ENCODE measurements at places on chromosomes 1 and 21.

DNA sequence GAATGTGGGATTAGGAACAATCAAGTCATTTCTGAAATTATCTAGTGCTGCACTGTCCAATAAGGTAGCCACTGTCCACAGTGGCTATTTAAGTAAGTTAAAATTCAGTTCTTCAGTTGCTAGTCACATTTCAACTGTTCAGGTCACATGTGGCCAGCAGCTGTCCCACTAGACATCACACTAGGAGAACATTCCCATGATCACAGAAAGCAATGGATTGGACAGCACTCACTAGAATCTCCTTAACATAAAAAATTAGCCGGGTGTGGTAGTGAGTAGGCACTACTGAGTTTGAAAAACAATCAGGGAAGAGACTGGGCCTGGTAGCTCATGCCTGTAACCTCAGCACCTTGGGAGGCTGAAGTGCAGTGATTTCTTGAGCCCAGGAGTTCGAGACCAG is 33.6 kb downstream of the NUP133 start:
- no peak for DNase-seq

GRCh38 chr1:77280962-77281361 is 857 bp upstream of the AK5 start:
- no peak for DNase-seq

- DNase-seq = peak; percentile 60
These were observed 23.7 kb upstream of the TNFRSF1B start for GRCh38 chr1:12142891-12143630.

- no peak for DNase-seq
These were observed 84.8 kb downstream of the KCND3 start for GRCh38 chr1:111904478-111905218.

DNA sequence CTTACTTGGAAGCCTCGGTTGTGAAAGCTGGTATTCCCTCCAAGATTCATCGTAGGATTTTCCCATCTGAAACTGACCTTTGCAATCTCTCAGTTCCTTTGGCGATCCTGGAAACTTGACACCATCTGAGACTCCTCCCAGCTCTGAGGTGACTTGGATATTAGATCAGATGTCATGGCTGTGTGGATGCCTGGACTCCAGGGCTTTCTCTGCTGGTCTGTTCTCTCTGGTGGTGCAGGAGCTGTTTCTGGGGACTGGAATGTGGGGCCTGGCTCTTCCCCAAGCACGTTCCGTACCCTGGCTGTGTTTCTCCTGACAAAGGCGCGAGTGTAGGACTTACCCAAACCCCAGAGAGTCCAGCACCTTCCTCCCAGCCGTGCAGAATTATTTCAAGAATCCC is 252.2 kb downstream of the RPS6KC1 start:
- no peak for DNase-seq

DNA sequence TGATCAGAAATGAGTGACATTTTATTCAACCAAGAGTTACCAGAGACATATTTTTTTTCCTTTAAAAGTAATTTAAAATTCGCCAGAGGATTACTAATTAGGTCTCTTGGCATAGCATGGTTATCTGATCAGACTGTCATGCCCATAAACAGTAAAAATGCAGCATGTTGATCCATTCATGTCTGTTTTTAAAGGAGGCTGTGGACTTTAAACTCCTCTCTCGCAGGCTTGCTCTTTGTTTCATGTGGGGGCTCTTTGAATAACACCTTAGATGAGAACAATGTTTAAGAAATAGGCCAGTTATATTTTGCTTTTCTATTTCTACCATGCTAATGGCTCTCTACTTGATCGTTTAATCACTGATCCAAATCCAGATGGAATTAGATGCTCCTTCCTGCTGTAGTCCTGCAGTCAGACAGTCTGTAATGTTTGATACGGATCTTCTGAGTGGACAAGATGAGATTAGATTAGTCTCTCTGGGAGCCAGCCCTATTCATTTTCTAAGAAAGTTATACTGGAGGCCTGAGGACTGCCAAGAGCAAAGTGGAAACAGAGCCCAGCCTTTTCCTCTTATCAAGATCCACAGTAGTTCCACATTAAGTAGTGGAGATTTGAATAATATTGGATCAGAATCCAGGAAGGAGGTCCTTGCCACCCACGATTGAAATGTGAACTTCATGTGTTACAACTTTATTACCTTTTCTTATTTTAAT is 197.4 kb downstream of the HS2ST1 start:
- no peak for DNase-seq

- DNase-seq = no peak
These were observed 733.9 kb upstream of the CHRM3 start for GRCh38 chr1:238652346-238652968.

DNA sequence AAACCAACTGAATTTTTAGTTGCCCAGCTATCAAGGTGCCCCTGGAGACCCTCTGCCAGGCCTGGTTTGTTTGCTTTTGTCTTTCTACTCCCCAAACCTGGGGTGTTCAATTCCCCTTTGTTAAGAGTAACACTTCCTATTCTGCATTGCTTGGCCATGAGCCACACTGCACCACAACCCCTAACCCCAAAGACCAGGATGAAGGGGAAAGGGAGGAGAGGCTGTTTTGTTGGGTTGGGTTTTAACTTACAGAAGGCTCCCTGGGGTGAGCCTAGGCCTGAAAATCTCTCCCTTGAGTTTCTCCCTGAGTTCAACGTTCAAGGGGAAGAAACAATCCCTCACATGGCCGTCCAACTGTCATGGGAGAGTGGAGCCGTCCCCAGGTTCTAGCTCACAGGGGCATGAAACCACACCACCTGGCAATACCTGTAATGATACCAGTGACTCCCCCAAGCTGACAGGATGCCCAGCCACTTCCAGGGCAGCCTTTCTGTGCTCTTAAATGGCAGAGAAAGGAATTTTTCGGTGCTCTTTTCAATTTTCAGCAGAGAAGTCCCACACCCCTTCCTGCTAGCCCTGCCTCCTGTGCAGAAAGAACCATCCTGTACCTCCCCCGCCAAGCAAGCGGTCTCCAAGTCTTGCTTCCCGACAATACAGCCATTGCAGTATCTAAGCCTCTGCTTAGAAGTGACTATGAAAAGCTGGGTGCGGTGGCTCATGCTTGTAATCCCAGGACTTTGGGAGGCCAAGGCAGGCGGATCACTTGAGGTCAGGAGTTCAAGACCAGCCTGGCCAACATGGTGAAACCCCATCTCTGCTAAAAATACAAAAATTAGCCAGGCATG is 14.9 kb downstream of the SLC45A3 start:
- DNase-seq = no peak

- no peak for DNase-seq
These were observed 10.6 kb upstream of the LRRC39 start for GRCh38 chr1:100188617-100189016.

DNA sequence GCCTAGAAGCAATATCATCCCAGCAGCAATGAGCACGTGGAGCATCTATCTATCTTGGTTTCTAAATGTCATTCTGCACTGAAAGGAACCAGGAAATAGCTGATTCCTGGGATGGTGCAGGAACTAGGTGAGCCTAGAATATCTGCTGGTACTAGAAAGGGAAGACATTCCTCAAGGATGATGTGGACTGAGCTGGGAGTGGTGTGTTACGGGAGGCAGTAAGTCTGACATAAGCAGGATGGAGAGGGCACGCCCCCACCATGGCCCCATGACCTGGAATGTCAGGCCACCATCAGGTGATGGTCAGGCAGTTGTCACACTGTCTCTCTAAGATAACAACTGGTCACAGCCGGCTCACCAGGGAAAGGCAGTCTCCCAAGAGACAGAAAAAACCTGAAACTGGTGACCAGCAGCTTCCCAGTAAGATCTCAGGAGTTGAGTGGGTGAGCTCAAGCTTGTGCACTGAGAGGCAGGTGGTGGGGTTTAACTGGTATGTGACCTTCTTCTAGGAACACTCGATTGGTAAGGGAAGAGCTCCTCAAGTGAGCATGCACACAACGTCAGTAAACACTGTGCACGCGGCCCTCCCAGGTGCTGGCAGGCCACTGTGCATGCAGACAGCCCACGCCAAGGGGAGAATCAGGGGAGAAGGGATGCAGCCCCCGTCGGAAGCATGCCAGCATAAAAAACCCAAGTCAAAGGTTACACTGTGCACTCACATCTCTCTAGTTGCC is 148.7 kb downstream of the ADSS2 start:
- DNase-seq = no peak

DNA sequence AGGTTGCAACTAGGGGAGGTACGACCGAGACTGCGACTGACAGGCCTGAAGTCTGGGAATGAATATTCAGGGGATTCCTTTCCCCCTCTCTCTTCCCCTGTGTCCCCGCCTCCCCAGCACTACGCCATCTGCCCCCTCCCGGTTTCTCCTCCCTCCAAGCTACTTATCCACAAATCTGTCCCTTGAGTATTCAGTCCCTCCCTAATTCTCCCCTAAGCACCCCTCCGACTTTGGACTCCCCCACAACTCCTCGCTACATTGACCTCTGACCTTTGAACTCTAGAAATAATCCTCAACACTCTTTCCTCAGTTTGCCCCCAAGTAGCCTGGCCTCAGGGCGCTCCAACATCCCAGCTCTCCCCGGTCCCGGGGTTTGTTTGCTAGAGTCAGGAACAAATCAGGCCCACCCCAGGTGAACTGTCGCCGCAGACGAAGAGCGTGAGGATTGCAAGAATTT is 393 bp downstream of the LYSMD1 start:
- peak; percentile 83 for DNase-seq

GRCh38 chr21:29664615-29665014 is 275.2 kb downstream of the GRIK1 start:
- no peak for DNase-seq

DNA sequence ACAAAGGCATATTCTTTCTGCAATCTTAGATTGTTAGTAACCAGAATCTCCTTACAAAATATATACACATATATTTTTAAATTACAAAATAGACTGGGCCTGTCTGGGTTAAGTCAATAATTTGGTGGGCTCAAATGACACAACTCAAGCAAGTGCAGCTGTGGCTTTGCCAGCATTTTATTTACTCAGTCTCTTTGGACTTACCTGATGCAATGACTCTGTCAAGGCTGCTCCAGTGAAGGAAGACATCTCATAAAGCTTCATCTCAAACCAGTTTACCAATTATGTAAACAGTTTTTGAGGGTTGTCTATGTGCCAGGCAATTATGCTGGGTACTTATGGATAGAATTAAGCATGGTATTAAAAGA is 22.8 kb upstream of the ABCA4 start:
- DNase-seq = no peak

GRCh38 chr1:23103001-23103889 is 65.4 kb downstream of the LUZP1 start:
- no peak for DNase-seq

DNA sequence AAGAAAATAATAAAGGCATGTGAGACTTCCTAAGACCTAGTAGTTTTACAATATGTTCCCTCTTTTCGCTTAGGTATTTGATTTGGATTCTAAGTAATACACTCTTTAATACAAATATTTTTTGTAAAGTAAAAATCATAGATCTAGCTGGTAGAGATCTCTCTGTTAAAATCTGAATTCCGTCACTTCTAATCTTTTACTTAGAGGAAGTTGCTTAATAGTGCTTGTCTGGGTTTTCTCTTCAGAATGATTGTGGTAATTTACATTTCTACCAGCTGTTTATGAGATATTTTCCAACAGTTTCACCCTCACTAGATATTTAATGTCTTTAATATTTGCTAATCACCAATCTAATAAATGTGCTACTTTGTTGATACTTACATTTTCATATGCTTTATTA is 23.3 kb downstream of the RBM11 start:
- no peak for DNase-seq

GRCh38 chr1:244236101-244236500 is 185.0 kb downstream of the ZBTB18 start:
- DNase-seq = no peak

DNA sequence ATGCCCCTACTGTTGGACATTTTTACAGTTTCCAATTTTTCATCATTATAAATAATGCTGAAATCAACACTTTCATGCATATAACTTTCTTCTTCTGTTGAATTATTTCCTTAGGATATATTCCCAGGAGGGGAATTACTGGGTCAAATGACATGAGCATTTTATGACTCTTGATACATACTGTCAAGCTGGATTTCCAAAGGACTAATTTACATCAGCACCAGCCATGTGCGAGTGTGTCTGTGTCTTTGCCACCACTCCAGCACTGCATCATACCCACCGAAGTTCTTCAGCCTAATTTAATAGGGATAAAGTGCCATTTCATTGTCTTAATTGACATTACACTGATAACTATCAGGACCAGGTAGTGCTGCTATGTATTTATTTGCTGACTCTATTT is 146.7 kb downstream of the CSMD2 start:
- no peak for DNase-seq

DNA sequence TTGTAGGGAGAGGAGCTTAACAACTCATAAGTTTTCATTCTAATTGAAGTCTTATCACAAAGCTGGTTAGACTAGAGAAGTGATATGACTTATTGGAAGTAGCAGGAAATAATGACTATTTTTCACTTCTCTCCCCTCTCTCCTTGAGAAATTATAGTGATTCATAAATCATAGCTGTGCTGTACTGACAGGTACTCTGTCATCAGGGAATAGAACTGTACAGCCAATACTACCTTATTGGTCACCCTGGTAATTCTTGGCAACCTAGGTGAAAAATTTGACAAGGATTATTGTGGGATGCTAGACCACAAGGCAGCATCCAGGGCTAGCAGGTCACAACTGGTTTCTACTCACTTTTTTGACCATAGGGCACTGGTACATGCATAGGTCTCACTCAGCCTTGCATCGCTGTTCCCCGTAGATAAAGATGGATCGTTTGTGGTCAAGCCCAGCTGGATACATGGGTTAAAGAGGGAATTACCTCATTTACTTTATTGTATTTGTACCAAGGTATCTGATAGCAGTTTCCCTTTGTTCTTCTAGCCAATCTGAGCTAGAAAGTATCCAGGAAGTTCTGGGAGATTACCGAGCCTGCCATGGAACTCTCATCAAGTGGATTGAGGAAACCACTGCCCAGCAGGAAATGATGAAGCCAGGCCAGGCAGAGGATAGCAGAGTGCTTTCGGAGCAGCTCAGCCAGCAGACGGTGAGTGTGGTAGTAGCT is 113.6 kb downstream of the MACF1 start:
- peak; percentile 34 for DNase-seq

- DNase-seq = peak; percentile 77
These were observed 149.5 kb upstream of the VAMP3 start for GRCh38 chr1:7621334-7622219.

GRCh38 chr1:19113697-19114092 is 96.4 kb downstream of the UBR4 start:
- no peak for DNase-seq

- DNase-seq = peak; percentile 84
These were observed 14.3 kb downstream of the NADK start for GRCh38 chr1:1763657-1764621.

- peak; percentile 80 for DNase-seq
These were observed 17.8 kb upstream of the EPHA2 start for GRCh38 chr1:16173447-16174260.

GRCh38 chr1:91650764-91651163 is 150.1 kb downstream of the CDC7 start:
- peak; percentile 82 for DNase-seq

GRCh38 chr1:200945111-200945510 is 50.4 kb downstream of the INAVA start:
- no peak for DNase-seq

GRCh38 chr1:168365719-168366479 is 85.2 kb downstream of the TBX19 start:
- DNase-seq = no peak

Measured in right cardiac atrium (tissue), 5 donors.